Amniotic epithelial cell (primary cell): ENCODE measurements at places on chromosomes 1 and 21.

DNA sequence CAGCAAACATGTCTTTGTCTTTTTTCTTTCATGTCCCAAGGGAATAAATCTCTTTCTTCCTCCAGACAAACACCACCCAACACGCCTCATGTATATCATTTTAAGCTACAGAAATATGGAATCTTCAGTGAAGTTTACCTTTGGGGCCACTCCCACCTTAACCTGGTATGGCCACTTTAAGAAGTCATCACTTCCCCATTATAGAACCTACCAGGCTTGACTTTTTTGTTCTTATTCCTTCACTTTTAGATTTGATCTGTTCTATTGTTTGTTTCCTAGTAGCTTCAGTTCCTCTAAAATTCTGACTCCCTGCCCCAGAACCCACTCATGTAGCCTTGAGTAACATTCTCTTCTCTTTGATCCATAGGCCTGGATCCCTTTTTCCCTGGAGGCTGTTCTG lies 226.3 kb downstream of the HLX start:
- no peak for DNase-seq

- peak; percentile 55 for DNase-seq
Measured at GRCh38 chr1:156942176-156942575, 21.7 kb downstream of the LRRC71 start.

DNA sequence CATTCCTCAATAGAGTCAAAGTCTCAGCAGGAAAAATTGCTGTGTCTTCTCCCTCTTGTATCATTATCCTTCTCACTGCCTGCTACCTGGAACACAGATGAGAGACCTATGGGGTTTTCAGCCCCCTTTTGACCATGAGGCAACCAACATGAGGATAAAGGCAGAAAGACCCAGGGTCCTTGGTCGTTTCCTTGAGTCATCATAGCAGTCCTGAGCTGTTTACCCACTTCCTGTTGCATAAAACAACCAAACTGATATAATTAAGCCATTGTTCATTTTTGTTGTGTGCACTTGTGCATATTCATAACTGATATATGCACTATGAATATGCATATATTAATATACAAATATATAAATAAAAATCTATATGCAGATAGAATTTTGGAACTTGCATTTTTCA lies 188.3 kb upstream of the MAP1LC3C start:
- DNase-seq, result no peak

DNA sequence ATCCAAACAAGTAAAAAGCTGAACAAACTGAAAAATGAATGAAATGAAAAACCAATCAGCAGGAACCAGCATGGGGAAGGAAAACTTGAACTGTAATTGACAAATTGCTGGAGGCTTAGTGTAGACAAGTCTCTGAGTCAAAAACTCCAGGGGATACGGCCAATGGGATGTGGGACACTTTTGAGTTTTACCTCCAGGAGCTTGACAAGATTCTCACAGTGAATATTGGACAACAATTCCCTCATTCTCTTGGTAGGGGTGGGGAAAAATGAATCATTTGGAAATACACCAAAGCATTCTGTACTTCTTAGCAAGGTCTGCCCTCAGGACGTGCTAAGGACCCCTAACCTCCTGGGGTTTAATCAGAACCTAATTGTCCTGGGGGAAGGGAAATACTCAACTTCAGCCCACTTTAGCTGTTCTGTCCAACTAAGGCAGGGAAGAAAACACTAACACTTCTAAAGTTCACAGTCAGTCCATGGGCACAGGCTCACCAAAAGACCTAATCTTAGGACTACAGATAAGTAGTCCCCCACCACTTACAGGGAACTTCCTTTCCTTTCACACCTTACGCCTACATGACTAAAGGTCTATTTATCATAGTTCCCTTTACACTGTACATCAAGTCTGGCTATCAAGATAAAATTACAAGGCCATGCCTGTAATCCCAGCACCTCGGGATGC lies 60.7 kb upstream of the CDC42BPA start:
- DNase-seq, result no peak

- no peak for DNase-seq
Measured at GRCh38 chr1:223820971-223821370, 24.8 kb downstream of the TP53BP2 start.

- DNase-seq, result peak; percentile 37
Measured at GRCh38 chr21:25568246-25568645, 39.0 kb downstream of the MRPL39 start.

DNA sequence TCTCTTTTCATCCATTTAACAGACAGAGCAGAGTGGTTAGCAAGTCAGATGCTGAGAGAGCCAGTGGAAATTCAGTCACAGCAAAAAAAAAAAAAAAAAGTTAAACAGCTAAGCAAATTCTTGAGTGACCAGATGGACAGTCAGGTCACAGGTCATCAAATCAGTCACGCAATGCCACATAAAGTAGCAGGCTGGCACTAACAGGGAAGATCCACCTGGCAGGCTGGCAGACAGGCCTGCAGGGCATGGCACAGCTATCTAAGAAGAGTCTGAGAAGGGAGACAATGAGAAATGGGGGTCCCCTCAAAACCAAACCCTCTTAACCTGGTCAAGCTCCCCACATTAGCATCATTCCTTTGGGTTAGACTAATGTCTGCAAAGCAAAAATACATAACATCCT lies 371.9 kb downstream of the TTLL7 start:
- no peak for DNase-seq

DNA sequence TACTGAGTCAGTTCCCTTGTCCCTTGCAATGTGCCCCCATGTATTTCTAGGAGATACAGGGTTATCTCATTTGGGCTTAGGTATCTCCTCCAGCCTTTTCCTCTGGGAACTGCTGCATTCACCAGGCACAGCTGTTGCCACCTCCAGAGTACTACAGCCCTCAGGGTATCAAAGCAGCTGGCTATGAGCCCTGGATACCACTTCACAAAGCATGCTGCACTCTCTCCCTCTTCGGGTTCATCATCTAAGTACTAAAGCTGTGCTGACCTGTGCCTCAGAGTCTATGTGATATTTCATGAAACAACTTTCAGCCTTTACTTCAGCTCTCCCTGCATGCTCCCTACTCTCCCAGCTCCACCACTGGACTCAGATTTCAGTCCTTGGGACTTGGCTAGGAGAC lies 62.3 kb downstream of the CCDC185 start:
- no peak for DNase-seq

DNA sequence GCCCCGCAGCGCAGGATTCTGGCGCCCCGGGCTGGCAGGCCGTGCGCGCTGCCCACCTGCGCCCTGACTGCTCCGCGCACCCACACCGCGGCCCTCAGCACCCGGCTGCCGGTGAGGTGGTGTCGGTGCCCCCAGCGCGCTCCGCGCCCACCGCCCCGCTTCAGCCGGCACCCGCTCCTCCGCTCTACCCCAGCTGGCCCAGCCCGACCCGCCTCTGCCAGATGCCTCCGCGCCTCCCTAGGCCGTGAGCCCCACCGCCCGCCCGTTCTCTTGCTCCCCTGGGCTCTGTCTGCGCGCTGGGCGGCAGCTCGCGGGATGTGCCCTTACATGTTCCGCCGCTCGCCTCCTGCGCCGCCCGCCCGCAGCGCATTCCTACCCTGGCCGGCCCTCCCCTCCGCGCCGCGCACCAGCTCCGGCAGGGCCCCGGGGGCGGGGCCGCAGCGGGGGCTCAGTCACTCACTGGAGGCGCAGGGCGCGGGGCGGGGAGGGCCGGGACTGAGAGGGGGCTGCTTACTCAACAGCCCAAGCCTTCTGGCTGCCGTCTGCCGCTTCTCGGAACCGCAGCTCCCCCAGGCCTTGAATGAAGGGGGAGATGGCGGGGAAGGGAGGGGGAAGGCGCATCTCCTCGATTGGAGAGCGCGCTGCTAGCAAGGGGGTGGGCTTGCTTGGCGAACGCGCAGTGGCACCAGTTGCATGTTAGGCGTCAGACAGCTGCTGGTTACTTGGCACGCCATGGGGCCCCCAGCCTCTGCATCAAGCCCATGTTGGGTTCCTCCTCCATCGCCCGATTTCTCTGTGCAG lies at the start of gene PHLDA3:
PHLDA3 (minus strand) TSS at position 345 of the 801 bp plus-strand sequence. CDS start 402 bp downstream, outside the sequence.
- DNase-seq, result peak; percentile 88

GRCh38 chr21:24045775-24046215 lies 1561.5 kb downstream of the MRPL39 start:
- peak; percentile 31 for DNase-seq

GRCh38 chr1:185834371-185834905 lies 100.2 kb downstream of the HMCN1 start:
- DNase-seq, result peak; percentile 56

DNA sequence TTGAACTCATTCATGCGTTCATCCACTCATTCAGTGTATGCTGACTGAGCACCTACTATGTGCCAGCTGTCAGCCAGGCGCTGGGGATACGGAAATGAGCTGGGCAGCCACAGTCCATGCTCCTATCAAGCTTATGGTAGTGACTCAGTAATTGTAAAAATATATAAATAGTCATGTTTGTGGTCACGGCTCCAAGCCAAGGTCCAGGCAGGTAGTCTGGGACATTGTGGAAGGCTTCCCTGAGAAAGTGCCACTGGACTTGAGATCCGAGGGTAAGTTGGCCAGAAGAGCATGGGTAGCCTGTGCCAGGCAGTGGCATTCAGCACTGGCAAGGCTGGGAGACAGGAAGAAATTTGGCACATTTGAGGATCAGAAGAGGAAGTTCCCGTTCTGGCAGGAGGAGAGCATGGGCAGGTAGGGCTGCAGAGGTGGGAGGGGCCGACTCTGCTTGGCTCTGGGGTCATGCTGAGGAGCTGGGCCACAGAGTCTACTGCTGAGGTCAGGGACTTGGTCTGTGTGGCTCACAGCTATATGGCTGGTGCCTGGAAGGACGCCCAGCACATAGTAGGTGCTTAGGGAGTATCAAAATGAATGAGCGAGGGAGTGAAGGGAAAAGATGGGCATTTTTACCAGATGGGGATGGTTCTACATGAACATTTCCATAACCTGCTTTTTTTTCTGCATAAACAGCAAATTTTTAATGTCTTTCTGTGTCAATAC lies 6.9 kb downstream of the PTPRF start:
- no peak for DNase-seq

DNA sequence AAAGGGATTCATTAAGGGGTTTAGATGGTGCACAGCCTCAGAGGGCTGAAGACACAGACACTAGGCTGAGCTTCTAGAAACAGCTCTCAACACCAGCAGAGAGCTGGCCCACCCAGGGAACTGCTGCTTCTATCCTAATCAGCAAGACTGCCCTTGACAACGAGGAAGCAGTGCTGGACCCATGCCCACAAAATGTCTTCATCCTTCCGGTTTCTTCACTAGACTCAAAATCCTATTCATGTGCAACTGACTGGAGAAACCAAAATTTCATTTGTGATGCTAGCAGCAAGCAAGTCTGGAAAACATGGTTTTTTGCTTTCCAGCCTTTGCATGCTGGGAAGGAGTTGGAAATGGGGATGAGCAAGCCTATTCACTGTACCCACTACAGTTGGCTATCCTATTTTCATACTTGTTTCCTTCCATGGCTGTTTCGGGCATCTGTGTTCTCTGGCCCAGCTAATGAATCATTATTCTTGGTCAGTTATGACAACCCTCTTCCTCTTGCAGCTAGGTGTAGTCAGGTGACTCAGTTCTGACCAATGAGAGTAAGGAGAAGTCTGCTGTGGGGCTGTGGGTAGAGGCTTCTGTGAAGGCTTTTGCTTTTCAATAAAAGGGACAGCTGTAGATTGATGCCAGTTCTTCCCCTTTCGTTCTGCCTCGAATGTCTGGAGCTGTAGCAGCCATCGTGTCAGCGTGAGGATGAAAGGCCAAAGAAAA lies 14.6 kb upstream of the TMEM61 start:
- peak; percentile 79 for DNase-seq

DNA sequence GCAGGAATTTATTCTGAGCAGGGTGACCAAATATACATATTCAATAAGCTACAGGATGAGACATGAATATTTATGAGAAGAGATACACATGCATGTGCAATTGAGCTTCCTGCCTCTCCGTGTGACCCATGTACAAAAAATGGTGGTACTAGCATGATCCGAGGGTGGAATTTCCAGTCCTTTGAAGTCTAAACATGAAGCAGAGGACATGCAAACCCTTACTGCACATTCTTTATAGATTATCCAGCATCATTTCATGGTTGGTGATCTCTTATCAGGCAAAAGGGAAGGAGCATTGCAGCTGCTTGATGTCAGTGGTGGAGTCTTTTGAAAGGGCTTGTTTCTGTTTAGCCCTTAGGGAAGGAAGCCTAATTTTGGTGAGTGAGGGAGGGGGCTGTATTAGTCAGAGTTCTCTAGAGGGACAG lies 448.6 kb downstream of the SETD4 start:
- DNase-seq, result peak; percentile 21

- DNase-seq, result peak; percentile 79
Measured at GRCh38 chr1:155474146-155474545, 88.5 kb downstream of the ASH1L start.

DNA sequence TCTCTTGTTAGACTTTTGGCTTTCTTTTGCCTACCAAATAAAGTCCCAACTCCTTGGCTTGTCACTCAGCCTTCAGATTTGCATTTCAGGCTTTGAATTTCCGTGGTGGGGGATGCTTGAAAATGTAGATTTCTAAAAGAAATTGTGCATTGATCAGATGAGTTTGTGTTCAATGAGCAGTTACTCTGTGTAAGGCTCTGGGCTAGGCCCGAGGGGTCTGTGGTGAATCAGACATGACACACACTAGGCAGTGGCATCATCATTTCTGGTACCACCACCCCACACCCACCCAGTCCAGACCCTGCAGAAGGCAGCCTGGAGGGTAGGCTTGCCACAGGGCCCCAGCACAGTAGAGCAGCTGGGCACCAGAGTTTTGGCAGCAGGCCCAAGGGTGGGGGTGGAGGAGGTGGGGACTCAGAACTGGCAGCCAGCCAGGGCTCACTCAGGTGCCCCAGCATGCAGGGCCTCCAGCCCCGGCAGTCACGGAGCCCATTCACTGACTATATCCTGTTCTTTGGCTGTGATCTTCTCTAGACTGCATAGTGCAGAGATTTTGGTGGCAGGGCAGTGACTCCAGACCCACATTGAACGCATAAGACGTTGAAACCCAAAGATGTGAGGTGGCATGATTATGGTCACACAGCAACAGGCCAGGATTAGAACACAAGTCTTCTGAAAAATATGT lies 97.2 kb upstream of the ARTN start:
- DNase-seq, result peak; percentile 16

DNA sequence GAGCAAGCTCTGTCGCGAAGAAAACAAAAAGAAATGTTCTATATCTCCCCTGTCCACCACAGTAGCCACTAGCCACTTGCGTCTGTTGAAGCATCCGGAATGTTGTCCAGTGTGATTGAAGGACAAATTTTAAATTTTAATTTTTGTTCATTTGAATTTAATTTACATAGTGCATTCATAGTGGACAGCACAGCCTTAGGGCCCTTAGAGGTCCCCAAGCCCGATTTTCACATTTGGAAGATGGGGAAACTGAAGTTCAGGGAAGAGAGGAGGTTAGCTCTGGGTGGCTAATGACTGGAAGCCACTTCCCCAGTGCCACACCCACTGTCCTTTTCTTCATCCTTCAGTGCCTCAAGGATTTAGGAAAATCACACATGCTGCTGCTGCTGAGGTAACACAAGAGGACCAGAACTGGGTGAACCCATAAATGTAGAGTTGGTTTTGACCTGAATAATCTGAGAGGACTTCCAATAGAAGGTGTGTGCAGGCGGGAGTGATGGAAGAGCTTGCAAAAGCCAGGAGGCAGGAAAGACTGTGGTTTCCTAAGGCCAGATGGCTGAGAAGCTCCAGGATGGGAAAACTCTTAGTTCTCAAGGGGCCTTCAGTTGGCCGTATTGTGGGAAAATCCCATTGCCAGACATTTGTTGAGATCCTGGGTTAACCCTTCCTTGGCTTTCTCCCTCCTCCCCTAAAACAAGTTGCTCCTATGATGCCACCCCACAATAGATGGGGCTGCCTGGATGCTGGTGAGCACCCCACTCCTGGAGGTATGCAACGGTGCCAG lies 49.5 kb downstream of the TRIM11 start:
- no peak for DNase-seq
